ENCODE measurements at places on chromosomes 16 and 17.

- DNase-seq: no peak
Measured at GRCh38 chr17:32732900-32733299, 144.0 kb downstream of the MYO1D start.

- peak; percentile 50 for DNase-seq
Measured at GRCh38 chr16:3020604-3021448, 658 bp downstream of the TNFRSF12A start.

DNA sequence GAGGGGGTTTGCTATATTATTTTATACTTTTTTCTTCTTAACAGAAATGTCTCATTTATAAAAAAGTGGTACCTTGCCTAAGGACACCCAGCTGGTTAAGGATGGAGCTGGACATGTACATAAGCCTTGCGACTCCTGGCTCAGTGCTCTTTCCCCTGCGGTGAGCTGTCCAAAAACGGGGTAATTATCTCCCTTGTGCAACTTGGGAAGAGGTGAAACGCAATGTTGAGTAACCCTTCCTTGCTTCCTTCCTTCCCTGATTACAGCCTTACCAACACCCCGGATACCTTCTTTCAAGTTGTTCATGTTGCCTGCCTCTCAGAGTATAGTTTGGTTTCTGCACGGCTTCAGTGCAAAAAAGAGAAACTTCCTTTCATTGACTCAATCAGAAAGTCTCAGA is 94.1 kb upstream of the XYLT1 start:
- no peak for DNase-seq

- DNase-seq: no peak
Measured at GRCh38 chr16:53899431-53899830, 195.5 kb downstream of the FTO start.

DNA sequence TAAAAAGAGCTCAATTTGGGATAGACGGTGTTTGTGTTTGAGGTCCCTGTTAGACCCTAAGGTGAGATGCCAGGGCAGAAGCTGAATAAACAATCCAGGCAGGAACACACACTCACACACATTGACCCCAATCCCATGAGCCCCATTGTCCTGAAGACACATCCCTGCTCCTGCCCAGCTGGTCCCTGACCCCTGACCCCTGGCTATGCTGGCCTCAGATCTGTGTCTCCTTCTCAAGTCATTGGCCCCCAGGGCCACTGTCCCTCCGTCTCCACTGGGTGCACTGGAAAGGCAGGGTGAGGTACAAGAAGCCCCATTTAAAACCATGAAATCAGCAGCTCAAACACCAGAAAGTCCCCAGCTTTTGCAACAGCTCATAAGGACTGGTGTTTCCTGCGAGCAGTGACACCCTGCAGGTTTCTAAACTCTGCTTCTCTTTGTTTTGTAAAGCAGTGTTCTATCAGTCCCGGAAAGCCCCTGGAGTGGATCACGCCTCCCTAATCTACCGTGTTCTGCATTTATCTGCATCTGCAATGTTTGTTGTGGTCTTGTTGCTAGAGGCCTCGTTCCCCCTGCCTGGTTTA is 18.0 kb upstream of the ASGR2 start:
- peak; percentile 15 for DNase-seq

- peak; percentile 40 for DNase-seq
Measured at GRCh38 chr17:81253358-81254131, 14.4 kb downstream of the NDUFAF8 start.

DNA sequence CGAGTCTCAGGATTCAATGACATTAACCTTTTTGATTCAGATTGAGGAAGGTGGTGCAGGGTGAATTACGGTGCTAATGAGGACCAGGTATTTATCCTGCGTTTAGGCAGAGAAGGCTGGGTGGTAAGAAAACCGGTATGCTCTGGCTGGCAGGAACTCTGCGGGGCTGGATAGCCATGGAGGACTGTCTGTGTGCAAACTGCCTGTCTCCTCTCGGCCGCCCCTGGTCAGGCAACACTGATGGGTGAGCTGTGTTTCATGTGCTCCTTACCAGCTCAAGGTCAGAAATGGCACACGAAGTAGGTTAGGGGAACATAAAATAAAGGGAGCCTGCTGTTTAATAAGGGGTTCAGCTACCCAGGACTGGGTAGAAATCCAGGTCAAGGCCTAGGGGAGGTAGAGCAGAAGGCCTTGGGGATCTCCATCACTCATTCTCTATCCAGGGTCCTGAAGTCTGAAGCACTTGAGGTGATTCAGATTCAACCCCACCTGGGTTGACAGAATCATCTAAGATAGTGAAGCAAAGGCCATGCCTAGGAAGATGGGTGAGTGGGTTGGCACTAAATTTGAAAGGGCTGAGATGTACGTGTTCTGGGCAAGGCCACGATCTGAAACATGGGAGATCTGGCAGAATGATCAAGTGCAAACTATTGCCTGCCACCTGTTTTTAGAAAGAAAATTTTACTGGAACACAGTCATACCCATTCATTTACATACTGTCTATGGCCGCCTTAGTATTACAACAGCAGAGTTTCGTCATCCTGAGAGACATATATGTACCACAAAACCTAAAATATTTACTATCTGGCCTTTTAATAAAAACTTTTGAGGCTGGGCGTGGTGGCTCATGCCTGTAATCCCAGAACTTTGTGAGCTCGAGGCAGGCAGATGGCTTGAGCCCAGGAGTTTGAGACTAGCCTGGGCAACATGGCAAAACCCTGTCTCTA is 292.5 kb downstream of the XYLT1 start:
- DNase-seq: no peak

DNA sequence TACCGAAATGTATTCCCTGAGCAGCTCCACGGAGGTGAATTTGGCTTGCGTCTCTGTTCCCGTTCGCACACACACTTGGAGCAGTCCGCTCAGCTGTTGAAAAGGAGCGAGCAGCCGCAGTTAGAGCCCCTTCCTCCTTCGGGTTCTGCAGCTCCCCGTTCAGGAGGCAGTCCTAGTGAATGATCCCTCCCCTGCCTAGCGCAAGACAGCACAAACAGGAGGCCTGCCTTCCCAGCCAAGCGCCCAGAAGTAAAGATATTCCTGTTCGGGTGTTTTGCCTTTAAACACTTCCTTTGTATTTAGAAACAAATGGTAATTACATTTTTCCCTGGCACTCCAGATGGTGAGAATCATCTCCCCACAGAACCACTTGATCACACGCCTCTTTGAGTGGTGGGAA is 64.7 kb downstream of the ABCC12 start:
- no peak for DNase-seq

DNA sequence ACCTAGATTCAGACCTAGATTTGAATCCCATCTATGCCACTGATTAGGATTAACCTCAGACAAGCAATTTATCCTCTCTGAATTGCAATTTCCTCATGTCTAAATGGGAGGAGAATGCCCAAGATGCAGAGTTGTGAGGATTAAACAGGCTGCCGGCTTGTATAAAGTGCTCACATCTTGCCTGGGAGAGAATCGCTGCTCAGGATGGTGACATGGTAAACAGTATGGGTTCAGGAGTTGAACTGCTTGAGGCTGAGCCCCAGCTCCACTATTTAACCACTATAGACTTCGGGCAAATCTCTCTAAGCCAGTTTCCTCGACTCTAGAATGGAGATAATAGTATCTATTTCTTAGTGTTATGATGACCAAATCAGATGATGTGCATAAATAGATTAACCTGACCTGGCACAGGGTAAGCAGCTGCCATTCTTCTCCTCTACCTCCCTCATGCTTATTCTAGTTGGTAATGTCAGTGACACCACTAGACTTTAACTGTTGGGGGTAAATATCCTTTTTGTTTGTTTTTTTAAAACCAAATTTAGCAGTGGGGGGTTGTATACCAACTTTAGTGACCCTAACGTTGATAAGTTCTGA is 732 bp upstream of the RPL27 start:
- no peak for DNase-seq

- no peak for DNase-seq
Measured at GRCh38 chr16:72427051-72427782, 255.3 kb upstream of the PMFBP1 start.

GRCh38 chr16:17031484-17032268 is 439.1 kb downstream of the XYLT1 start:
- no peak for DNase-seq

- DNase-seq: no peak
Measured at GRCh38 chr16:79573071-79573470, 27.5 kb downstream of the MAF start.

- no peak for DNase-seq
Measured at GRCh38 chr16:59181821-59182420, 447.8 kb upstream of the GOT2 start.

GRCh38 chr16:48150707-48151106 is 5.1 kb downstream of the ABCC12 start:
- DNase-seq: no peak

DNA sequence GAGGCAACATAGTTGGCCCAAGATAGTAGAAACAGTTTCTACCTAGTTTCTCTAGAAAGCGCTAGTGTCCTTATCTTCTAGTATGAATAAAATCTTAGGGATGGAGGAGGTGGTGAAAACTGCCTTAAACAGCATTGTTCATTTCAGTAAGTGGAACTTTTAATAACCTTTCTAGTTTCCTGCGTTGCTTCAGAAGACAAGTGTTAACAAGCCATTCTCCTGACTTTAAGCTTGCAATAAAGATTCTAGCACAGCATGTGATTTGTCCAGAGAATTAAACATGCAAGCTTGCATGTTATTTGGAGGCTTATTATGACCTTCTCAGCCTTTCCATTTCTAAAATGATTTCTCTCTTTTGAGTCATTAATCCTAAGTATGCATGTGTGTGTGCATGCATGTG is 72.3 kb downstream of the TANGO6 start:
- no peak for DNase-seq

DNA sequence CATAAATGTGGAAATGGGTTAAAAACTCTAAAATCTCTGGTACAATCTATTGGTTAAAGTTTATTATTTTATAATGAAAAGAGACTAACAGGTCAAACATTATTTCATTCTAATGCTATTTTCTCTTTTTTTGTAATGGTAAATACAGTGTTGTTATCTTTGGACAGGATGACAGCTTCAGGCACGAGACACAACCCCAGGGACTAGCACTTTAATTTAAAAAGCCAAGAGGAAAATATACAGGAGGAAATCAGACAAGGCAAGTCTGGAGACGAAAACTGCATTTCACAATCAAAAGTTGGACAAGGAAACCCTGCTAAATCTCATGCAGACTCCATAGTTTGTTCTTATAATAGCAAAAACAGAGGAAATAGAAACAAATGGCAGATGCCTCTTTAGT is 589.1 kb upstream of the CDH8 start:
- DNase-seq: no peak

DNA sequence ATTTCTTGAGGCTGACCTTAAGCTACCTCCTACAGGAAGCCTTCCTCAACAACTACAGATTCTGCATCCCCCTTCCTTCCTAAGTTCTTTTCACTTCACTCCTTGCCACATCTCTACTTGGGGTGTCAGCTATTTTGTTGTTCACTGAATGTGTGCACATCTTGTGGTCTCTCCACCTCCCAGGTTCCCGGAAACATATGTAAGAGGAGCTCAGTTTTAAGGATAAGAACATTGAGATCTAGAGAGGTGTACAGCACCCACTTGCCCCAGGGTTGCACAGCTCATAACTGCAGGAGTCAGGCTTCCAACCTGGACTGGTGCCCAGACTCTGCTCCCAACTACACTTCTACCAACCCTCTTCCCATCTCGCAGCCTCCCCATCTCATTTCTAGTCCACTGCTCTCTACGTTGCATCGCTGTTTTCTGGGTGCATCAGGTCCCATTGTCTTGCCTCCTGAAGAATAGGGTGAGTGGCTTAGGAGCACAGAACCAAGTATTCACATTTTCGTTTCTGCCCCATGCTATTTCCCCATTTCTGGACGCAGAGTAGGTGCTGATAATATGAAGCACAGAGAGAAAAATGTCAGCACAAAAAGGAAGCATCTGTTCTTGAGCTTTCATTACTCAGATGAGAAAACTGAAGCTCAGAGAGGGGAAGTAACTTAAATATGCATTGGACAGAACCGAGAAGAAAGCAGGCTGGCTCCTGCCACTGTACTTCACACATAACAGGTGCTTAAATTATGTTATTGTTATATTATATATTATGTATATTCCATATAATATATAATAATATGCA is 292.0 kb upstream of the CCL2 start:
- no peak for DNase-seq

DNA sequence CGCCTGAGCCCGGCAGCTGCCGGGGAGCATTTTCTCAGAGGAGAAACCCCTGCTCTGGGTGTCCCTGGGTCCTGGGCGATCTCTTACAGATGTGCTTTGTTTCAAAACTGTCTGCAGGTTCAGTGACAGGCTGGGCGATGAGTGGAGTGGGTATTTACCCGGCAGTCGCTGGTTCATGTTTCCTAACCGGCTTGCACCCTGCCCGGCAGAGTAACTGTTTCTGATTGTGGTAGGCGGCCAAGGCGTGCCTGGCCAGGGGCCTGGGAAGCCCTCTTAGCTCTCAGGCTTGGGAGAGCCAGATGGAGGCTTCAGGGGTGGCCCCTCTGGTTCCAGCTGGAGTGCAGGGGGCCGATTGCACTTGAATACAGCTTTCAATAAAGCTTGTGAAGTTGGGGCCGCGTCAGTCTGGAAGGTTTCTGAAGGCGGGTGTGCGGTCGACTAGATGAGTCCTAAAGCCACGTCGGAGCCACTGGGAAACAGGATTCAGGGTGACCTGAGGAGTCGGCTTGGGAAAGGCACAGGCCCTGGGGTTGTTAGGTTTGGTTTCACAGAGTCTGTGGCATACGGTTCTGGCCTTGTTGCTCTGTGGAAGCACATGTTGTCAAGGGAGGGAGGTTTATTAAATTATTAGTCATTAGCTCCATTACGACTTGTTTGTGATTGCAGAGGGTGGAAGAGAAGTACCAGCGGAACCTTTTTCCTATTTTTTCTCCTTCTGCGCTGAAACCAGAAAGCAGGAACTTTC is 1.4 kb downstream of the BAIAP2 start:
- DNase-seq: no peak

GRCh38 chr17:48505788-48506187 is 25.0 kb downstream of the HOXB1 start:
- DNase-seq: no peak

DNA sequence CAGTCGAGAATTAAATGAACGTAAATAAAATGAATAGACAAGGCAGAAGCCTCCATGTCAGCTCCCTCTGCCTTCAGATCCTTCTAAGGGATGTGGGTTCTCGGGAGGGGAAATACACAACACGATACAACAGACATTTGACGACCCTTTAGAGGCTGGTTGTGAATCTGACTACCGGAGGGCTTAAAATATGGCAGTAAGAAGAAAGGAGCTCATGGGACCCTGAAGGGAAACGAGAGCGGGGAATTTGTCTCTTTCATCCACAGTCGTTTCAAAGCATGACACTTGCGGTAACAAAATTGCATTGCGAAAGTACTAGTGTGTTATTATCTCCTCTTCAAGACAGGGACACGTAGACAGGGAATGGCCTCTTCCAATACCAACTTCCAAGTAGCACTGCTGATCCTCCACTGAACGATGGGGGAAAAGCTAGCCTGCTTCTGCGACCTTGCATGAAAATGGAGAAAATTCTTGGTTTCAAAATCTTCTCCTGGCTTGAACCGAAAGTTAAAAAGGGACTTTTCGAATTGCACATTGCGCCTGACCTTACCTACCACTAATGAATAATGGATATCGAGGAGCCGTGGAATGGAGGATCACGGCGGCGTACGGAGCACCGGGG is 1.2 kb upstream of the TNRC6C start:
- no peak for DNase-seq

- DNase-seq: no peak
Measured at GRCh38 chr17:55171634-55172328, 93.0 kb upstream of the HLF start.

GRCh38 chr17:30219315-30219714 is 16.2 kb downstream of the SLC6A4 start:
- no peak for DNase-seq

Data from stimulated activated CD8-positive, alpha-beta memory T cell treated with anti-CD3 and anti-CD28 coated beads, Interleukin-4, amount 100 ng/mL, for 24 hours (primary cell).